Stimulated activated CD8-positive, alpha-beta memory T cell treated with anti-CD3 and anti-CD28 coated beads, Interleukin-2, amount 100 ng/mL, for 1 hour (primary cell): ENCODE measurements at places on chromosomes 13 and 19.
A peak's percentile ranks its signal among the peaks of the same experiment; 100 is the strongest.

- no peak for DNase-seq
These were observed 135.3 kb upstream of the MCF2L start for GRCh38 chr13:112833551-112834257.

DNA sequence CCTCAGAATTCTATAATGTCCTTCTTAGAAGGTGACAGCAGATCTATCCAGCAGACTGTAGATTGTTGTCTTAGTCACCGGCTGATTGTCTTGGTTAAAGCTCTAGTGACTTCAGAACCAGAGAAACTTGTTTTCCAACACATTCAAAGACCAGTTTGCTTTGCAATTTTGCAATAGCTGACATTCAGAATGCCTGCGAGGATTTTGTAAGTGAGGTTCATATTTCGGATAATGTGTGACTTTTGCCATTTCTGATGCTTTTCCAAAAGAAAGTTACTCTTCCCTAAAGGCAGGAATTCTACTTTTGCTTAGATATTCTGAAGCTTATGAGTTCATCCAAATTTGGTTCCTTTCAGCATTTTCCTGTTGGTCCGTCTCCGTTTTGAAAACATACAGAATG is 13.2 kb downstream of the SPINT2 start:
- DNase-seq = no peak

GRCh38 chr13:99559560-99559959 is 58.3 kb downstream of the TM9SF2 start:
- DNase-seq = no peak

DNA sequence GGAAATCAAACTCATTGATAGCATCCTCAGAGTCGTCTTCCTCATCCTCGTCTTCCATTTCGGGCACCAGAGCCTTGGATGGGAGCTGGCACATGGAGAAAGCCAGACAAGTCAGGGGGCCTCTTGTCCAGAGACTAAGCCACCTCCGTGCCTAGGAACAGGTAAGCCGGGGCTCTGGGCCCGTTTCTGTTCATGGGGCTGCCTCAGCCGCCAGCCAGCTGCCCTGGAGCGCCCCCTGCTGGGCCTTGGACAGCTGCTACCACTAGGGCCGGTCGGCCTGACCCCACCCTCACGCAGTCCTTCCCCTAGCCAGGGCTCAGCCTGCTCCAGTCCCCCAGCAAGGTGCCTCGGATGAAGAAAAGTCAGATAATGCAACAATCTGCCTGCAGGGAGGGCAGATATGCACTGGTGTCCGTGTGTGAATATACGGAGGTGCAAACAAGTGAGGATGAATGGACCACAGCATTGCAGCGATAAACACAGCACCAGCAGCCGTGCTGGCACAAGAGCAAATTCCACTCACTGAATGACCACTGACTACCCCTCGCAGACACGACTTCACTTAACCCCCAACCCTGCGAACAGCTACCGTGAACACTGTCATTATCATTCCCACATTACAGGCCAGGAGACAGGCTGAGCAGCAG is 11.9 kb upstream of the PRKD2 start:
- DNase-seq = peak; percentile 74

- no peak for DNase-seq
These were observed 250.7 kb downstream of the DCT start for GRCh38 chr13:94228763-94229162.

DNA sequence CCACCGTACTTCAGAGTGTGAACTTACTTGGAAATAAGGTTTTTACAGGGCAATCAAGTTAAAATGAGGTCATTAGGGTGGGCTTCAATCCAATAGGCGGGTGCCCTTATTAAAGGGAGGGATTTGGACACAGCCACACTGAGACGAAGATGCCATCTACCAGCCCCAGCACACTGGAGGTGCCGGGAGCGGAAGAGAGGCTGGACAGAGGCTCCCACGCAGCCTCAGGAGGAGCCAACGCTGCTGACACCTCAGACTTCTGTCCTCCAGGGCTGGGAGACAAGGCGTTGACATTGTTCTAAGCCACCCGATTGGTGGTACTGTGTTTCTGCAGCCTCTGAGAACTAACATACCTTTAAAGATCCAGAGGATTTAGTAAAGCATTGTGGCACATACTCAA is 12.6 kb upstream of the RAB20 start:
- no peak for DNase-seq

DNA sequence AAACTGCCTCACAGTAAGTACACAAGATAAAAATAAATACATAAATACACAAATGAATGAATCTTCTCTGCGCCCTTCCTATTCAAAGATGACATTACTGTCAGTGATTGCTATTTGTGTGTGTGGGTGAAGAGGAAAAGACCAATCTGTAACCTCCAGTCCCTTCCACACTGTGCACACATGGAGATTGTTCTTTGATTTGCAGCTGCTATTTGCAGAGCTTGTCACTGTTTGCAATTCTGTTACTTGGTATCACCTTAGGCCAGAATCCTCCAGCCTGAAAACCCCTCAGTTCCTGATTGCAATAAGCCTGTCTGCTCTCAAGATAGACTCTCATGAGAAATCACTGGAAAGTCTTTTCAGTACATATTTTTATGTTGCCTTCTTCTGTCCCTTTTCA is 1314.9 kb downstream of the PCDH9 start:
- DNase-seq = no peak

- DNase-seq = no peak
These were observed 16.4 kb upstream of the EMP3 start for GRCh38 chr19:48308631-48309586.

- no peak for DNase-seq
These were observed 86.7 kb upstream of the TPP2 start for GRCh38 chr13:102510072-102510471.

GRCh38 chr13:97753942-97754670 is 199.4 kb upstream of the IPO5 start:
- no peak for DNase-seq

GRCh38 chr13:111532111-111532510 is 211.7 kb downstream of the TEX29 start:
- no peak for DNase-seq

DNA sequence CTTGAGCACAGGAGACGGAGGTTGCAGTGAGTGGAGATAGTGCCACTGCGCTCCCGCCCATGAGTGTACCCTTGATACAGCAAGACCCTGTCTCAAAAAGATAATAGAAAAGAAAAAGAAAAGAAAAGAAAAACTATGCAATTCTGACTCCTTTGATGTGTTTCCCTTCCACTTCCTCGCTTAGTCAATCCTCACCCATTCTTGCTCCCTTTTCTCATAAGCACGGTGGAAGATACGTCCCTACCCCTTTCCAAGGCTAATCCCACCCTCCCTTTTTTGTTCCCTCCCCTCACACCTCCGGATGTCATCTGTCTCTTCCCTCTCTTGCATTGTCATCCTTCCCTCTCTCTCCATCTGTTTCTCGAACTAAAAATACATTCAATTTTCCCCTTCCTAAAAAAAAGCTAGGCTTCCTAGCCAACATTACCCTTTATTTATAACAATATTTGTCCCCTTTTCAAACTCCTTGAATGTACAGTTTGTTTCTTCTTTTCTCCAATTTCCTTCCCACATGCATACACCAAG is 40.5 kb upstream of the ITM2B start:
- no peak for DNase-seq
